Heart right ventricle (tissue), 16 donors: ENCODE measurements at places on chromosomes 6 and 20.

DNA sequence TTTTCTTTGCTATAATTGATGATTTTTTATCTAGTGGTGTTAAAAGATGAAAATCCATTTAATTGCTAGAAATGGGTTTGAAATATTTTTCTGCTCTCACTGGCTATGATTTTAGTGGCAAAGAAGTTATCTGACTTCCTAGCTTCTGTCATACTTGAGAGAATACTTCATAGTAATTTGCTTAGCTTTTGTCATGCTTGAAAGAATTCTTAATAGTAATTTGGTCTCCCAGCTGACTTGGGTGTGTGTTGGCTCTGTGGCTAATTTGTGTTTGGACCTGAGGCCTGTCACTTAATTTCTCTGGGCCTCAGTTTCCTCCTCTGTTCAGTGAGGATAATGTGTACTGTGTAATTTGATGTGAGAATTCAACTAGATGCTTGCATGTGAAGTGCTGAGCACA is 12.8 kb upstream of the RMND1 start:
- DNase-seq = no peak

GRCh38 chr6:115573861-115574260 is 486.8 kb downstream of the FRK start:
- no peak for DNase-seq

DNA sequence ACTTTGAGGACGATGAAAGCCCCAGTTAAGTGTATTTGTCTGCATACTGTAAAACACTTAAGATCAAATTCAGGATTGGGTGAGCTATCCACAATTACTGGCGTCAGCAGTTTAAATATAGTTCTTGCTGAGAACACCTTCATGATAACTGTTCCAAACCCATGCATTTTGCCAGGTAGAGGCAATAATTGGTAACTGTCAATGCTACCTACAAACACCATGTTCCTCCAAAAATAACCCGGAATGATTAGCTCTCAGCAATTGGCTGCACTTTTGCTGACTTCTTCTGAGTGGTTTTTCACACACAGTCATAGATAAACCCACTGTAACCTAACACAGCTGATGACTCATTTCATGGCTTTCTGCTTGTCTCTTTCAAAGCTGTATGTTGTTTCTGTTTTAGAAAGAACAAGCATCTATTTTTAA is 1358.6 kb upstream of the GJE1 start:
- DNase-seq = no peak

GRCh38 chr6:163320804-163321203 is 93.7 kb upstream of the QKI start:
- DNase-seq = no peak

GRCh38 chr6:28252009-28252975 is at the start of gene ZKSCAN4:
ZKSCAN4 (minus strand) TSS chr6:28252269; CDS start chr6:28251980, 289 bp downstream.
- DNase-seq = peak; percentile 94

GRCh38 chr6:170052991-170053821 is 237.7 kb downstream of the DLL1 start:
- no peak for DNase-seq

GRCh38 chr6:64932486-64932885 is 774.5 kb downstream of the EYS start:
- no peak for DNase-seq

- DNase-seq = no peak
Observed at GRCh38 chr6:61538801-61539200, 747.2 kb downstream of the KHDRBS2 start.

DNA sequence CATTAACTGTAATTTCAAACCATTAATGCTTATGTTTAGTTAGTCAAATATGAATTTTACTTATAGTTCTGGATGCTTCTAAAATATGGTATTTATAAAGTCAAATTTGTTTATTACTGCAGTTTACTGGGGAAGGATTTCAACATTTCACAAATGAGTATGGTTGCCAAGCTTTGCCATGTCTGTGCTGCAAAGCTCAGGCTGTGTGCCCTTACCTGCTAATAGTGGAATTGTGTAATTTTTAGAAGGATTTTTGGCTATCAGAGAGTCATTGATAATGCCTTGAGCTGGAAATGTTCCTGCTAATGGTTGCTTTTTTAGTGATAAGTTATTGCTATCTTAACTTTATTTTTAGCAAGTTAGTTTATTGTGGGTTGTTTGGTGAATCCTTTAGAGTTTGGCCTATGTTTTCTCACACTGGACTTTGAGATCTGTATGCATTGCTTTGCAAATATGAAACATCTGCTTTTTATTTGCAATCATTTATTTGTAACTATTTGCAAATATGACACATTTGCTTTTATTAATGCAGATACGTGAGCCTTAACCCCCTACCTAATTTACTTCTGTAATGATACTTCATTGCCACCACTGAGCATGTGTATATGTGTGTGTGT is 105.8 kb downstream of the CD109 start:
- no peak for DNase-seq

GRCh38 chr6:124490122-124490521 is 472.1 kb upstream of the RNF217 start:
- DNase-seq = no peak

DNA sequence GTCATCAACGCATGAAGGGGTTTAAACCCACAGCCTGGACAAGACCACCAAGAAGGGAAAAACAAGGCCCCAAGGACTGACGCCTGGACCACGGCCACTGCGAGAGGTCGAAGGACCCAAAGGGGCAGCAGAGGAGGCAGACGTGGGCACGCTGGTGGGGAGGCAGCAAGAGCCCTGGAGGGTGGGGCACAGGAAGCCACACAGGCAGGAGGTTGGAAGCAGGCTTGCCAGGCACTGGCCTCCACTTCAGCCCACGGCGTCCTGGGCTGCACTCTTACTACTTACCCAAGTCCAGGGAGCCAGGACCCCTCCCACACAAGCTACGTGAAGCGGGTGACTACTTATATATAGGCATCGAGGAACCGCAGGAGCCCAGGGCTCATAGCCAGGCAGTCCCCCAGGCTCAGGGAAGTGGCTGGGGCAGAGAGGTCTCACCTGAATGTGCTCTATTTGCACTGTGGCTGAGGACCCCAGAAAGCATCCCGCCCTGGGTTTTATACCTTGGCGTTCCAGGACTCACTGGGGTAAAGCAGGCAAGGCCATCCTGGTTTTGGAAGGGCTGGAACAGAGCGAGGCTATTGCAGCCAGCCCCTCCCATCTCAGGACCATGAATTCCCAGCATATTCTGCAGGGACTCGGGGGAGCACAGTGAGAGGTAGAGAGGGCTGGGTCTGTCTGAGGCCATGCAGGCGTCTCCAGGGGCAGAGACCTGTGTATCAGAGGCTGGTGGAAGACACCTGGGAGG is 113.8 kb upstream of the AFDN start:
- DNase-seq = no peak

GRCh38 chr6:81797591-81797990 is 45.1 kb upstream of the TENT5A start:
- no peak for DNase-seq

DNA sequence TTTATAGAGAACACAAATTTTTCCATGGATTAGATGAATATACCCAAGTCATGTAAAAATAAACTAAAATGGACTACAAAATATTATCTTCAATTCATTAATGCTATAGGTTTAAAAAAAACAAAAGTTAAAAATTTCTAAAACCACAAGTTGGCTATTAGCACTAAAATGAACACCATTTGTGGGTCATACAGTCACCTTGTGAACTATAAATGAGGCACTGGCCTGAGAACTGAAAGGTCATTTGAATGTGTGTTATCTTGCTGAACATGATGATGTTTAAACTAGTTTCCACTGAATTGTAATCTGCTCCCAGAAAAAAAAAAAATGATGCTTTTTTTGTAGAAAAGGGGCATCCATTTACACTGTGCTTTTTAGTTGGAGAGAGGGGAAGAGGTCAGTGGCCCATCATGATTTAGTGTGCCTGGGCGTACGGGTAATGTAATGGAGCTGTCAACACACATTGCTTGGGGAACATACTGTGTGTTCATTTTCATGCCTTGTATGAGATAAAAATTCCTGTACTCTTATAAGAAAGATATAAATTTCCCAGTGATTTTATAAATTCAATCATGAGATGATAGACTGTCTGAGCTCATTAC is 96.6 kb upstream of the FKBP1C start:
- DNase-seq = no peak

- DNase-seq = no peak
Observed at GRCh38 chr6:110201151-110201884, 21.1 kb downstream of the CDC40 start.

GRCh38 chr6:131909408-131910218 is 41.6 kb downstream of the CCN2 start:
- DNase-seq = no peak

DNA sequence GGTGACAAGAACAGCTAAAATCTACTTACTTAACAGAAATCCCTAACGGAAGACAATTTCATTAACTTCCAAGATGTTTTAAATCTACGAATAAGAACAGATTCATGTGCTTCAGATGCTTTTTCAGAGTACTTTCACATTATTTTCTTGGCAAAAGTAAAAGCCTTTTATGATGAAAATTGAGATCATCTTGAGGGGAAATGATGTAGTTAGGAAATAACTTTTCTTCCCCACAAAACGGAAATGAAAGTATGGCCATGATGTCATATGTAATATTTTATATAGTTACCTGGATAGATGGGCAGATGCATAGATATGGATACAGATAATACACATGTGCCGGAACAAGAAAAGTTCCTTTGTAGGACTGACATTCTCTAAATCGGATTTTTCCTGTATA is 32.8 kb downstream of the SASH1 start:
- no peak for DNase-seq

DNA sequence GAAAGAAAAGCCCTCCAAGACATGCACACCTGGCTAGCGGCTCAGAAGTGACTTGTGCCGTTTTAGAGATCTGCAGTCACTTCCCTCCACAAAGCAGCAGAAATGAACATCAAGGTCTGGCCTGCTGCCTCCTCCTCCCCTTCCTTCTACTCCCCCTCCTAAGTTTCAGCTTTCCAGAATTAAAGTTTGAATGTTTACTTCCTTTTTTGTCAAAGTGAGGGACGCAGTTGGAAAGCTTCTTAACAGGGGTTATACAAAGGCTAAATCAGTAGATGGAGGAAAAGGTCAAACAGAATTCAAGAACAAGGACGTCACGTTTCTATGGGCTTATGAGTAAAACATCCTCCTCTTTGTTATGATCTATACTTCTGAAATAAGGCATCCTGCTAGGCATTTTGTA is 227.7 kb downstream of the SLC35F1 start:
- no peak for DNase-seq

GRCh38 chr6:166786704-166787293 is 159.7 kb upstream of the RPS6KA2 start:
- peak; percentile 42 for DNase-seq

GRCh38 chr6:70338775-70339174 is 35.9 kb upstream of the COL9A1 start:
- DNase-seq = no peak

DNA sequence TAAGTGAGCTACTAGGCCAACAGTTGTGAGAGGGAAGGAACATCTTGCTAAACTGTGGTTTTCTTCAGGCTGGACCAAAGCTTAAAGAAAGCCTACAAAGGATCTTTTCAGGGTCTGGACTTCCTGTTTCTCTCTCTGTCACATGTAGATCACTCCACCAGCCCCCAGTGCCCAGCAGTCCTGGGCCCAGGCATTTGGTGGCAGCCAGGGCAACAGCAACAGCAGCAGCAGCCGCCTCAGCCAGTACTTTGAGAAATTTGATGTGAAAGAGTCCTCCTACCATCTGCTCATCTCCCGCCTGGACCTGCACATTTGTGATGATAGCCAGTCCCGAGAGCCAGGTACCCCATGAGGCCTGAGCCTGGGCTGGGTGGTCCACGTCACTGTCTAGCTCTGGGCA is 44.1 kb downstream of the BLTP3A start:
- DNase-seq = no peak

DNA sequence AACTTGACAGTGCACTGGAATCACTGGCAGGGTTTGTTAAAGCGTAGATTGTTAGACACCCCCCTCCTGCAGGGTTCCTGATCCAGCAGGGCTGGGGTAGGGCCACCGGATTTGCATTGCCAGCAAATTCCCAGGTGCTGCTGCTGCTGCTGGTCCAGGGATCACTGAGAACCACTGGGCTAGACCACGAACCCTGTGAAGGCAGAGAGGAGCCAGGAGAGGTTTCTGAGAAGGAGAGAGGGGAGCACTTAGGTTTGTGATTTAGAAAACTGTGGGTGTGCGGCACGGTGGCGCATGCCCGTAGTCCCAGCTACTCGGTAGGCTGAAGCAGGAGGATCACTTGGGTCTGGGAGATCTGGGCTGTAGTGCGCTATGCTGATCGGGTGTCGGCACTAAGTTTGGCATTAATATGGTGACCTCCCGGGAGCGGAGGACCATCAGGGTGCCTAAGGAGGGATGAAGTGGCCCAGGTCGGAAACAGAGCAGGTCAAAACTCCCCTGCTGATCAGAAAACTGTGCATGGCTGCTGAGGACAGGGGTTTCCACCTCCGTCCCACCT is 53.6 kb upstream of the FAM83D start:
- DNase-seq = no peak
